ENCODE measurements at places on chromosomes 3 and 15. TPM values are rescaled to one million over a fixed set of nuclear protein-coding genes. Genes with fewer than 3 reads are reported as not detected.

- no peak for DNase-seq
These were observed 61.3 kb downstream of the UBE2E2 start for GRCh38 chr3:23264413-23264812.

GRCh38 chr3:16476636-16477035 is 36.9 kb downstream of the RFTN1 start:
- DNase-seq = no peak

DNA sequence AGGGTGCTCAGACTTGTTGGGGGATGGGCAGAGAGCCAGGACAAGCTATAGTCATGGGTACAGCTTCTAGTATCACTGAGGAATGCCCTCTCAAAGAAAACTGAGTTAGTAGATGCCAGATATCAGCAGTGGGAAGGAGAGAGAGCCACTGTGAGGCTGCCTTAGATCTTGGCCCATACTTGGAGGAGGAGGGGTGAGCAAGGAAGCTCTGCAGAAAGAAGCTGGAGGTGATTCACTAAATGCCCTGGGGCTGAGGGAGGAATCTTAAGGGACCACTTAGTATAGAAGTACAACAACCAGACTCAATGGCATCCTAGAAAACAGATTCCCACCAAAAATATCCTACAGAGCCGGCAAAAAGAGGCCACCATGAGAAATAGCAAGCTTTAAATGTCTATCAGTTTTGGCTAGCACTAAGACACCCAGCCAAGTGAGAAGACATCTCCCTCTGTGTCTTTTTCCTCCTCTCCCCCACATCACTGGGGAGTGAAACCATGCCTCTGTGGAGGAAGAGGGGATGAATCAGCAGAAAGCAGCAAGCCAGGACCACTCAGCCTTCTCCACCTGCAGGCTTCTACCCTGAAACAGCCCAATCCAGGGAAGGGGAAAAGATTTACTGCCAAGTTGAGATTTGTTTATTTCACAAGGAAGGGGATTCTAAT is 282.5 kb upstream of the STT3B start:
- no peak for DNase-seq

GRCh38 chr15:61974759-61975158 is 85.5 kb downstream of the VPS13C start:
- no peak for DNase-seq

DNA sequence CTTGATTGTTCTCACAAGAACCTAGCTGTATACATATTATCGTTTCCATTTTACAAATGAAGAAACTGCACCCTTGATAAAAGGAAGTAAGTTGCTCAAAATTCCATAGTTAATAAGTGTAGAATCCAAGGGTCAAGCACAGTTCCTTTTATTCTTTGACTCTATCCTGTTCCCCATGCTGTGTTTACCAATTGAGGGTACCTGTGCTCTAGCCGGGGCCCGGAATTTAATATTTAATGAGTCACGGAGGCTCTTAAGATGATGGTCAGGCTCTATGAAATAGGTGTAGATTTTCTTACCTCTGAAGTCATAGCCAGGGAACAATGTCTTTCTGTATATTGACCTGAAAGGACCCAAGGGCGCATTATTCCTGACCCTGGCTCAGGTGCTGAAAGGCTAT is 65.2 kb downstream of the LPP start:
- DNase-seq = no peak

- no peak for DNase-seq
These were observed 274.7 kb downstream of the ERC2 start for GRCh38 chr3:56193519-56193918.

DNA sequence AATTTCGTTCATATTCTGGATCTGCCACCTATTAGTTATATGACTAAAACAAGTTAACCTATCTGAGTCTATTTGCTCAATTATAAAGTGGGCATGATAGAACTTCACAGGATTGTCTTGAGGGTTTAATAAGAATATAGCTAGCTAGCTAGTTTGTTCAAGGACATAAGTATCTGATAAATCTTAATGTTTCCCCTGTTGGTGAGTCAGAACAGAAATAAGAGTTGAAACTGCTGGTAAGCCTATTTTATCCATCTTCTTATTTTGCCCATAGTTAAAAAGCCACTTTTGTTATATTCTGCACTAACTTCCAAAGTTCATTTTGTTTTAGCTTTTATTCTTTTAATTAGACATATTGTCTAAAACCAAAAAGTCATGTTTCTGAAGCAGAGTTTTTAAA is 9.4 kb downstream of the SELENOT start:
- no peak for DNase-seq

DNA sequence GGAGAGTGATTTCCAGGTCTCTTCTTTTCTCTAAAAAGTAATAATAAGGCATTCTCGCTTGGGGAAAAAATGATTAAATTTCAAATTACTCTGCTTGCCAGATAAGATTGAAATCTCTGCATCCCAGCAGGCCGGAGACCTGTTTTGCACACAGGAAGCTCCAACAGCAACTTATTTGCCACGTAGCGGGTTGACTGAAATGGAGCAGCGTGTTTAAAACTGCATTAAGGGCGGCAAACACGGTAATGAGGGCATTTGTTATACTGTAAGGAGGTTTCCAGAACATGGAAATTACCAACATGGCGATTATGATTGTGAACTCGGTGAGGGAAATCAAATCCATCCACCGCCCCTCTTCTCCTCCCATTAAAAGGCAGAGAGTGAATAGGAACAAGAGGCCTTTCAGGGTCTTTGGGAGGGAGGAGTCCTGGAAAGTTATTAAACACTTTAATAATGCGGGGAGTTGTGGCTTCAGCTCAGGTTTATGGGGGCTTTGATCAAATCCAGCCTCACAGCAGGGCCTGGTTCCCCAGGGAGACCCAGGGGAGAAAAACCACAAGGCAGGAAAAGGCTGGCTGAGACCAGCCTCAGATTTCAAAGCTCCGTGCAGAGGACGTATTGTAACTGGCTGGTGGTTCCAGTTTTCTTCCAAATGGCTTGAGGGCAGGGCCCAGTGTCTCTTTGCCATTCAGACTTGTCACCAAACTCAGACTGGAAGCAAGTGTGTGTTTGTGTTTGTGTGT is 242.3 kb downstream of the TLE3 start:
- DNase-seq = no peak

DNA sequence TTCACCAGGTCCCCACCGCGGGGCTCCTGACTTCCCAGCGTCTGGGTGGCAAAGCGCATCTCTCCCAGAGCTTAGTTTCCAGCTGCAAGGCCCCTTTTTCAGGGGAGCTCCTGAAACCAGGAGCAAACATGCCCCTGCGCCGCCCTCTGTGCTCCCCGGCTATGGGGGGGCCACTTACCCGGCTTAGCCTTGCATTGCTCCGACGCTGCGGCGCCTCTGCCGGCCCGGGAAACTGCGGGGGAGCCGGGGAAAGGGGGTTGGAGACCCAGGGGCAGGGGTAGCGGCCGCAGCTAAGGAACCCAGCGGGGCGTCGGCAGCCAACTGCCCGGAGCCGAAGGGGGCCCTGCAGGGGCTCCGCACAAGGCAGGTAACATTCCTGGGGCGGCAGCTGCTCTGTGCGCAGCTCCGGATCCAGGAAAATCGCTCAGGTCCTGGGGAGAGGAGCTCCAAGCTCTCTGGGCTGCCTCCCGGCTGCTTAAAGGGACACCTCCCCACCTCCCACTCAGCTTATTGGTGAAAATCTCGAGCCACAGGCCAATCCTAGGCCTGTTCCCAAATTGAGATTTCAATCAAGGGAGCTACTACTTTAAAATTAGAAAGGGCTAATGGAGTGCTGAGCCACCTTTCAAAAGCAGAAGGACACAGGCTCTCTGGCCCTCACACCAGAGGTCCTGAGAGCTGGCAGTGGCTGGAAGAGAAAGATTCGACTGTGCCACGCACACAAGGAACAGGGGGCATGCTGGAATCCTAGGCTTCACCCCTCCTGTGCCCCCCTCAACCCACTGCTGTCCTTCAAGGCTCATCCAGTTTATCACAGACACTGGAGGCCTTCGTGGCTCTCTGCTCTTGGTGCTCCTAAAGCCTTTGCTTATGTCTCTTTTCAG is 42.7 kb upstream of the PRICKLE2 start:
- DNase-seq = no peak

DNA sequence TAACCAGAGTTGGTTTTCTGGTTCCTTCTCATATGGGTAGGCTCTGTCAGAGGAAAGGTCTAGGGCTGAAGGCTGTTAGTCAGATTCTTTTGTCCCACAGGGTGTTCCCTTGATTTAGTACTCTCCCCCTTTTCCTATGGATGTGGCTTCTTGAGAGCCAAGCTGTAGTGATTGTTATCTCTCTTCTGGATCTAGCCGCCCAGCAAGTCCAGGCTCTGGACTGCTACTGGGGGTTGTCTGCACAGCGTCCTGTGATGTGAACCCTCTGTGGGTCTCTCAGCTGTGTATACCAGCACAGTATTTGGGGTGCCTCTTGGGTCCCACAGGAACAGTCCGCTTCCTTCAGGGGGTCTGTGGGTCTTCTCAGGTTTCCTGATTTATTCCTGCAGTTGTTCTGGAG is 70.8 kb downstream of the PPP2R3A start:
- DNase-seq = no peak

GRCh38 chr3:42273361-42273760 is 7.4 kb upstream of the CCK start:
- no peak for DNase-seq

DNA sequence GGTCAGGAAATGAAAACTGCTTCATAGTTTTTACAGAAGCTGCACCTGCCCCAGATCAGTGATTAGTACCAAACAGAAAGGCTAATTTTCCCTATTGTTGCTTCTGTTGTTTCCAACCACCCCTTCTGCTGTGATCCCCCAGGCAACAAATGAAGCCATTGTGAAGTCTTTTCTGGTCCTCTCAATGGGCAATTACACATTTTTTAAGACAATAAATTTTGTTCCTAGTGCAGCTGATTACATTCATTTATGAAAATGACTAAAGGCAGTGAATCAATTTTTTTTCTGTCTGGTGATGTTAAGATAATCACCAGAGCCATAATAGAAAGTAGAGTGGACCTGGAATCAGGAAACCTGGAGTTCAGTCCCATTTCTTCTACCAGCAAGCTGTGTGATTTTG is 32.7 kb downstream of the GLDN start:
- no peak for DNase-seq

DNA sequence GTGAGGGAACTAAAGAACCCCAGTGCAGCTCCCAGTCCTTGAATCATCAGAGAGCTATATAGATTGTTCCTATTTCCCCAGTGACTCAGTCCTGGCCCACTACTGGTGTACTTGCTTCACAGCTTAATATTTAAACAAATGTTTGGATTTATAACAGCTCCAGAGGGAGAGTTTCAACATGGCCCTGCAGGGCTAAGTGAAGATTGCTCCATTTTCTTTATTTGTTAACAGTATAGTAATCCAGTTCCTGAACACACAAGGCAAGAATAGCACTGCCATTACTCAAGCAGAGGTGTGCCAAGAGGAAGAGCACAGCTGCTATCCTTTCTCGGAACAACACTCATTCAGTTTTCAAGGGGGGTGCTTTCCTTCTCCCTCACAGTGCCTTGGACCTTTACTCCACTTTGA is 6.5 kb downstream of the SQOR start:
- no peak for DNase-seq

DNA sequence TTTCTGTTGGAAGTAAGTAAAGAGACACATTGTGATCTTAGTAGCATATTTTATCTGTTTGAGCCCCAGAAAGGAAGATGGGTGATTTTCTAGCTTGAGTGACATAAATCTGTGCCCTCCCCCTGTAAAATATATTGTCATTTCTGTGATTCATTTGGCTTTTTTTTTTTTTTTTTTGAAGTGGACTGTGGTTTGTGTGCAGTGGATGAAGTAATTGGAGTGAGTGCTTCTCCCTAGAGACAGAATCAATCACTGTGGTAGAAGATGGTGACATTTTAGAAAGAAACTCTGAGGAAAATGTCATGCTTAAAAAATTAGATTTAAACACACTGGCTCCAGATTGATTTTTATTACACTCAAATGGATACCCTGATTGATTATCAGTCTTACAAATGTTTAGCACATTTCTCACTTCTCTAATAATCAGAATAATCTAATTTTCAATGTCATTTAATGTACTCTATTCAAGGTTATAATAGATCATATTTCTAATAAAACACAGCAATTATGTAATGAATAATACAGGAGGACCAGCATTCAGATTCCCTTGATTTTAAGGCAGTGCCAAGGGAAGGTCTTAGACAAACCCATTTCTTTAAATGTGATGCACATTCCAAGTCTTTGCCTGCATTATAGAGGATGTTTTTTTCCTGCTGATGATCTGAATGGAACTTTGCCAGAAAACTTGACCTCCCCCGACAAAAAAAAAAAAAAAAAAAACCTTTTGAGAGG is 116.6 kb downstream of the TOP2B start:
- no peak for DNase-seq

DNA sequence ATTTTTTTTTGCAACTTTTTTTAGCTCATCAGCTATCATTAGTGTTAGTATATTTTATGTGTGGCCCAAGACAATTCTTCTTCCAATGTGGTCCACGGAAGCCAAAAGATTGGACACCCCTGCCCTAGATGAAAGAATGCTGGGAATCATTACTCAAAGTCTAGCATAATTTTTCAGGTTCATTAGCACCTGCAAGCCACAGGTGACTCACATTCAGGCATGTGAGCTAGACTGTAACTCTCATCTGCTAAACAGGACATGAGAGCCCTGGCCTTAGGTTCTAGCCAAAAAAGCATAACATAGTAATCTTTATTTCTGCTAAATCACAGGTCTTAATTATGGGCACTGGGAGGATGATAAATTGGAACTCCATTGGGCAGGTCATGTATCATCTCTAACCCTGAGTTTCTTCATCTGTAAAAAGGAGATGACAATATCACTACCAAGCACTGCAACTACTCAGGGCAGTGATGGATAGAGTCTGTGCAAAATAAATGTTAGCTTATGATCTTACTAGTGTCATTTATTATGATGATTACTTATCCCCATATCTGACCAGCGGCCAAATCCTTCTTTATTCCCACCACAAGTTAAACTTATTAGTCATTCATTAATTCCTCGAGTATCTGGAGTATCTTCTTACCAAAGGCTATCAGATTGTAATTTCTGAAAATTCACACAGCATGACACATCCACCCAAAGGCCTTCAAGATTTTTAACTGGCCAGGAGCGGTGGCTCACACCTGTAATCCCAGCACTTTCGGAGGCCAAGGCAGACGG is 125.0 kb downstream of the PLD1 start:
- DNase-seq = no peak

DNA sequence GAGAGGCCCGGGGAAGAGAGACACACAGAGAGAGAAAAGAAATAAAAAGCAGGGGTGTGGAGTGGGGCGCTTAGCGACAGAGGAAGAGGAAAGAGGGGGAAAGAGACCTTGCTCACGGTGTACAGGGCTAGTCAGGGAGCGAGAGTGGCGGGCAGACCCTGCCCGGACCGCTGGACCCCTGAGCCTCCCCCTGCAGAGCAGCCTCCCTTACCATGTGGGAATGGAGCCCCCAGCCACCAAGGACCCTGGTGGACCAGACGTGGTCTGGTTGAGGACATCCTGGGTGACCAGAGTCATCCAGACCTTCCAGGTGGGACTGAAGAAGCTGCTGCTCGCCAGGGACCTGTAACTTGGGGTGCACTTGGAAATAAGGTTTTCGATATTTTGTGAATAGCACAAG is 129.6 kb downstream of the CHSY1 start:
- DNase-seq = no peak

GRCh38 chr3:21750831-21751391 is at the start of gene ZNF385D:
TSS of gene ZNF385D (minus strand) at chr3:21751210. CDS start at chr3:21750916, 294 bp downstream.
- no peak for DNase-seq

LTF gene
- total RNA-seq = 4.3 TPM

DNAH12 gene
- 0.06 TPM for total RNA-seq

CD276 gene
- 89.5 TPM for total RNA-seq

CPNE9 gene
- not detected for total RNA-seq

PLA2G4F gene
- not detected for total RNA-seq
